Coronary artery (tissue), 2 donors: ENCODE measurements at places on chromosomes 7 and 10.

GRCh38 chr10:16952610-16953009 lies 135.4 kb upstream of the RSU1 start:
- DNase-seq: no peak

DNA sequence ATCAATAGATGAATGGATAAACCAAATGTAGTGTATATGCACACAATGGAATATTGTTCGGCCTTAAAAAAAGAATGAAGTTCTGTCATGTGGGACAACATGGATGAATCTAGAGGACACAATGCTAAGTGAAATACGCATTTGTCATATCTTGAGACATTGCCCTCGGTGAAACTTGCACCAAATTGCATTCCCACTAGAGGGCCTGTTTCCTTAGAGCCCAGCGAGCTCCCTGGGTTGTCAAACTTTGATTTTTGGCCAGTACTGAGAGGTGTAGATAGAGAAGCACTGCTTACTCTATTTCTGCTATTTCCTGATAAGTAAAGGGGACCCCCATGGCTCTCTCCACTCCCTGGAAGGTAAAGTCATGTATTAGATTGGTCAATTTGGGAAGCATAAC lies 157.1 kb downstream of the GPAM start:
- no peak for DNase-seq

GRCh38 chr10:105288026-105288425 lies 646.9 kb downstream of the SORCS3 start:
- DNase-seq: no peak

DNA sequence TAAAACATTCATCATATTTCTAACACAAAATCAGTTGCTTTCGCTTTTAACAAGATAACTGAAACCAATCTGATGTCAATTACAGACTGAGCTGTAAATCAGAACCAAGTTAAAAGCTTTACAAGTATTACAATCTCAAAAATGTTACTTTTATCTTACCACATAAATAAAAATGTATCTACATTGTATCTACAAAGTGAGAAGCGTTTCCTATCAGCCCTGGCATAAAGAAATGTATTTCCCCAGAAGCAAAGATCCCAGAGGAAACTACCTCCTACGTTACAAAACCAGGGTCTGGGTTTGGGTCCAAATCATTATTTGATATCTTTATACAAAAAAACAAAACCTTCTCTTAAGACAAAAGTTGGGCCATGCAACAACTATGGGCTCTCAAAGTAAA lies 2.6 kb downstream of the SMURF1 start:
- no peak for DNase-seq

DNA sequence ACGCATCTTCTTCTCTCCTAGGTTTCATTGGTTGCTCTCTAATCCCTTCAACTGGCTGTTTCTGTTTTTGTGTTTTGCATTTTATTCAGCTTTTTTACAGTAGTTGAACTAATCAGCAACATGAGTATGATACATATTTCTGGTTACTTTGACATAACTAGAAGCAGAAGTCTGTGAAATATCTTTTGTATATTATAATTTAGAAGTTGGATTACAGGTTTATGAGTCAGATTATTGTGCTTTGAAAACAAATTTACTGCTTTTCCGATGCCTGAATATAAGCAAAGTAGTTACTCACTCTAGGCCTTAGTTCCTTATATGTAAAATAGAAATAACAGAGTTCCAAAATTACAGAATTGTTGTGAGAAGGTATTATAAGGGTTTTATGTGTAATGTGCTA lies 96.2 kb upstream of the MEOX2 start:
- DNase-seq: no peak

GRCh38 chr10:86535132-86535882 lies 13.7 kb upstream of the WAPL start:
- peak; percentile 75 for DNase-seq

DNA sequence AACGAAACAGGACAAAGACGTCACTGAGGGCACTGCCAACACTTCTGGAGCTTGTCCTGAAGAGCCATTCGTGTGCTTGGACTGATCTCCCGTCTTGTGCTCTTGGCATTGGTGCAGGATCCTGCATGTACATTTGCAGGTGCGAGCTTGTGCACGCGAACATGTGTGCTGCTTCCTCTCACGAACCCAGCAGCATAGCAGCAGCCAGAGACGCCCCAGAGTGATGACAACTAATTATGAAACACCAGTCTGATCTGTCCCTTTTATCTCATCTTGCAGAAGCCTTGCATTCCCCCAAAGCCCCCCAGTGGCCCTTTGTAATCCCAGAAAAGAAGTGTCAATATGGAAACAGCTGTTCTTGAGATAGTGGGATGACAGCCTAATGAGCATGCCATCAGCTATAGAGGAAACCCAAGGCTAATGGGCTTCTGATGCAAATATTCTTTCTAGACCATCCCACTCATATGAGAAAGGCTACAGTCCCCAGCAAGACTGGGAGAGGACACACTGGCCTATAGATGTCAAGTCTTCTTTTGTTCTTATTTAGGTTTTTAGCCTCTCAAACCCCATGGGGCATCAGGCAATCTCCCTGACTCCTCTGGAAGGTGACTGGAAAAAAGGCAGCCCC lies 310.6 kb downstream of the FRMD4A start:
- DNase-seq: no peak

DNA sequence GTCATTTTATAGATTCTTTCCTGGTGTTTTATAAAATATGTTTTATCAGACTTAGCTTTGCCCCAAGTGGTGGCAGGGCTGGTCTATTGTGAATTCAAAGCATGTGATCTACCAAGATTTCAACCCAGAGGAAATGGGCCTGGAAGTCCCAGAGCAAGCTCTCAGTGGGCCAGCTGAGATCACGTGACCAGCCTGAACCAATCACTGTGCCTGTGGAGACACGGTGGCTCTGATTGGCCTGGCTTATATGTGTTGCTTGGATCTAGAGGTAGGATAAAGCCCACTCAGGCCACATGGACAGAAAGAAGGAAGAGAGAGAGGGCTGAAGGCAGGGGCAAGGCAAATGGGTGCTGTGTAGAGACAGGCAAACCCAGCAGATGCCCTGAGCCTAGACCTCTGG lies 65.5 kb upstream of the GATA3 start:
- DNase-seq: no peak

DNA sequence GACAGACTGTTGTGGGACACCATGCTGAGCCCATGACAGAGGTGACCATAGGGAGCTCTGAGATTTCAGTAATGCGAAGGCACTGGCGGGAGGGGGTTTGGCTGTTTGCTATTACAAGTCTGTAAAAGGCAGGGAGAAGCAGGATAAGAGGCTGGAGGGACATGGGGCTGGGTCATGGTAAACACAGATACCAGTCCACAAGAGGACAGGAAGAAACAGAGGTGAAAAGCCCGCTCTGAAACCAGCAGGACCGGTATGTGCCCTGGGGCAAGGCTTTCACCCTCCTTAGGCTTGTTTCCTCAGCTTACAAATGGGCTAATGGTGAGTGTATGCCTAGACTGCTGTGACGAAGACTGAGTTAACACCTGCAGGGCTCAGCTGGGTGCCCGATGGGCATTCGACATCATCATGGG lies 34.1 kb downstream of the ANXA11 start:
- DNase-seq: no peak

DNA sequence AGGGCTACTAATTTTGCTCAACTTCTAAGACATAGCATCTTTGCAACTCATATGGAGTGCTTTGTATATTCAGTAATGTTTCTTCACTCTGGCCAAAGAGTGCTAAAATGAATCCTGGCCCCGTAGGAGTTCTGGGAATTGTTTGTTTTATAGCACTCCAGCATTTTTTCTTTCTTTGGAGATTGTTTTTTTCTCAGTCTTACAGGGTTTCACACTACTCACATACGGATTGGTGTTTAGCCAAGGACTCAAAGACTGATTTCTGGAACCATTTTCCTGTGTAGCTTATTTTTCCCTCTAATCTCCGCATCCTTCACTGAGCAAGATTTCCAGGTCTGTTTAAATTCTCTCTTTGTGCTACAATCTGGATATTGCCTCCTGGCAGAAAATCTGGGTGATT lies 6.4 kb downstream of the TAS2R41 start:
- no peak for DNase-seq

DNA sequence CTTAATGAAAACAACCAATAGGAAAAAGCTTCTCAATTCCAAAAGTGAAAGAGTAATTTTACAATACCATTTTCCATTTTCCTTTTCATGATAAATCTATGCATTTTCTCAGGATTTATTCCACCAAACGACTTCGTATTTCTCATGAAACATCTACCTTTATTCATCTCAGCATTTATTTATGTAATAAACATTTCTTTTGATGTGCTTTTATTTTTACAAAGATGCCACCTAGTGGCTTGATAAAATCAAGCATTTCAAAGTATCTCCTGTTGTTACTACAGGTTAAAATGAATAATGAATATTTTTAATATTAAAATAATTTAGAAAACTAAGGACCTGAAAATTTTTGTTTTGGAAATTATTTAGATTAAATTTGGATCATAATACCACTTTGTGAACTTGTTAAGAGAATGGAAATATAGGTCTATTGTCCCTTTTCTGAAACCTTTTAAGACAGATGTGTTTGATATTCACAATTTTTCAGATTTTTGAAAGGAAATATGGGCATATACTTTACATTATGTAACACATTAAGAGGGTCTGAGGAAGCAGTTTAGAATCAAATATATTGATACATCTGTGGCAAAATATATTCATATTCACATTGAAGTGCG lies 2.7 kb upstream of the IQUB start:
- DNase-seq: no peak

GRCh38 chr7:46932676-46933424 lies 649.1 kb downstream of the TNS3 start:
- no peak for DNase-seq

GRCh38 chr7:155401231-155401630 lies 56.7 kb upstream of the EN2 start:
- no peak for DNase-seq

DNA sequence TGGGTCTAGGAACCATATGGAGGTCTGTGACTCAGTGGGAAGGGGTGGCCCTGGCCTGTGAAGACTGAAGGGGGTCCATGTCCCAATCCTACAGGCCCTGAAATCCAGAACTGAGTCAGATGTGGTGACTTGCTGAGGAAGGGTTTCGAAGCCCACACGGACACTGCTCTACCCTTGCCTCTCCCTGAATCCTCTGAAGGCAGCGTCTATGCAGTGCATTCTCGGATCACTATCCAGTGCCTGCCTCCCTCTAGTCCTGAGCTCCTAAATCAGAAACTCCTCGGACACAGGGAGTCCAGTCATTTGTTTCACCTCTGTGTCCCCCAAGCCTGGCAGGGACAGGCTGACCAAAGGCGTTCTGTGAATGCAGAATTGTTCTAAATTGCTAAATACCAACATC lies 25.4 kb upstream of the TMEM72 start:
- DNase-seq: no peak
